Right lobe of liver (tissue), 6 donors: ENCODE measurements at places on chromosomes 2 and 18. TPM values are rescaled to one million over a fixed set of nuclear protein-coding genes. Genes with fewer than 3 reads are reported as not detected.

Gene PKDCC
- total RNA-seq = 11.0 TPM

DNA sequence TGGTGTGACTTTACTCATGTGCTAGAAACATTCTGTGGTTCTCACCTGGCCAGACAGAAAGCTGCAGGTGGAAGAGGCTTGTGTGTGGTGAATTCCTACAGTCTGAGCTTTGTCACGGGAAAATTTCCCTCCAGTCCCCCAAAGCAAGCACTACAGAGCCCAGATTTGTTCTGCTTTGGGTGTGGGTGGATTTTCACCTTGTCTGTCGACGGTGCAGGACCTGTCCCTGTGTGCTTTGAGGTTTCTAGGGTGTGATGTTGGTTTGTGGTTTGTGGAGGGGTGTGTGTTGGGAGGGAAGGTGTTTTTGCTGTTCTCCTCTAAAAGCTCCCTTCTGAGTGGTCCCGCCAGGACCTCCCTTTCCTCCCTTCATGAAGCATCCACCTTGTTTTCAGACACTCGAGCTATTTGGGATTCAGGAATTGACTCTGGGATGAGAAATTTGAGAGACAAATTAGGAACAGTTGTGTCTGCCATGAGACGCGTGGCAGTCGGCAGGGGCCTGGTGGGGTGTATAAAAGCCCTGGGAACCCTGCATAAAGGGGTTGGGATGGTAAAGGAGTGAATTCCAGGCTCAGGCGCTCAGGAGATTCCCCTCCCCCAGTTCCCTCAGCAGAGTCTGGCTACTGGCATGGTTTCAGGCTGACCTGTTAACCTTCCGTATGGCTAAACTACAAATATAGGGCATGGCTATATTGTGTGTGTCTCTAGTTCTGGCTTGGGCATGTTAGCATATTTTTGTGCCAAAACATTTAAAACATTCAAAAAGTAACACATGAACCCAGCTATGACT is 65.5 kb downstream of the DGKD start:
- H3K4me1 ChIP-seq = no peaks in the 10 kb centered on the region
- H3K36me3 ChIP-seq = no peaks in the 10 kb centered on the region
- no peak overlapping the region for H3K4me3 ChIP-seq
- no peaks in the 10 kb centered on the region for H3K27me3 ChIP-seq

DNA sequence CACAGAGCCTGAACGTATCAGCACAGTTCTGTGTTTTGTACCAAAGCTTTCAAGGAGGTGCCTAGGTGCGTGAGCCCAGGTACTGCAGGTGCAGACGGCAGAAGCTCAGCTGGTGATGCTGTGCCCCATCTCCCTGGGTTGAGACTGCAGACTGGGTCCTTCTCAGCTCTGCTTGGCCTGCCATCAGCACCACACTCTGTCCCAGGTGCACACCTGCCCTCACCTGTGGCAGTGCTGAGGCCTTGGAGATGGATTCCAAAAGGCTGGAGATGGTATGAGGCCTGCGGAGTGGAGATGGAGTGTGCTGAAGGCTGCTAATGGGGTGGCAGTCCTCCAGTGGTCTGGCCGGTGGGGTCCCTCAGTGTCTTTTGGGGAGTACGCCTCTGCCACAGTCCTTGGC is 9.3 kb downstream of the LDLRAD4 start:
- no peaks in the 10 kb centered on the region for H3K36me3 ChIP-seq
- no peak overlapping the region for H3K4me3 ChIP-seq
- H3K27ac ChIP-seq = no peak overlapping the region
- no peak for DNase-seq
- H3K4me1 ChIP-seq = peaks cover 7% of the 10 kb centered on the region
- H3K27me3 ChIP-seq = no peaks in the 10 kb centered on the region

GRCh38 chr2:52113338-52113737 is 1081.4 kb upstream of the NRXN1 start:
- no peaks in the 10 kb centered on the region for H3K27me3 ChIP-seq
- no peaks in the 10 kb centered on the region for H3K4me1 ChIP-seq
- DNase-seq = no peak
- no peak overlapping the region for H3K27ac ChIP-seq

DNA sequence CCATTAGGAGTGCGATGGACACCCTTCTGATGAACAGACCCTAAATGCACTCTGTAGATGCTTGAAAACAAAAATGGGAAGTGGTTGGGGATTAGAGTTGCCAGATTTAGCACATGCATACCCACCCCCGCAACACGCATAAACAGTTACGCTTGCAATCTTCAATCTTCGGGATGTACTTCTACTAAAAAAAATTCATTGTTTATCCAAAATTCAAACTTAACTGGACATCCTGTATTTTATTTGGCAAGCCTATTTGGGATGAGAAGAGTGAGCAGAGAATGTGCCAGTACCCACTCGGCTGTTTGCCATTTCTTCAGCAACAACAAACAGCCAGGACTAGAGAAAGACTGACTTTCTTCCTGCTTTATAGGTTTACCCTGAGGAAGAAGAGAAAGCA is 18.4 kb downstream of the KIAA2012 start:
- no peak overlapping the region for H3K4me3 ChIP-seq
- DNase-seq = no peak
- no peaks in the 10 kb centered on the region for H3K27me3 ChIP-seq

- no peaks in the 10 kb centered on the region for H3K36me3 ChIP-seq
- no peaks in the 10 kb centered on the region for H3K27me3 ChIP-seq
- no peak overlapping the region for H3K27ac ChIP-seq
- H3K4me3 ChIP-seq = no peak overlapping the region
- no peaks in the 10 kb centered on the region for H3K4me1 ChIP-seq
Observed at GRCh38 chr2:205245652-205246051, 436.6 kb upstream of the NRP2 start.

Gene ACAA2
- 644 TPM for total RNA-seq

GRCh38 chr2:96955762-96956161 is 30.6 kb downstream of the FAM178B start:
- H3K27me3 ChIP-seq = no peaks in the 10 kb centered on the region
- no peak overlapping the region for H3K27ac ChIP-seq
- no peak for DNase-seq
- H3K4me3 ChIP-seq = no peak overlapping the region

Gene GCG
- total RNA-seq = not detected

Gene NYAP2
- not detected for total RNA-seq

Gene SKA1
- total RNA-seq = not detected

Gene EIF4E2
- 42.3 TPM for total RNA-seq

Gene PLGLB2
- 562 TPM for total RNA-seq

- H3K27ac ChIP-seq = no peak overlapping the region
- H3K4me1 ChIP-seq = no peaks in the 10 kb centered on the region
- no peak overlapping the region for H3K4me3 ChIP-seq
- no peaks in the 10 kb centered on the region for H3K27me3 ChIP-seq
Observed at GRCh38 chr2:122525336-122525735, 769.9 kb downstream of the TSN start.

- no peaks in the 10 kb centered on the region for H3K27me3 ChIP-seq
- H3K27ac ChIP-seq = no peak overlapping the region
- no peak overlapping the region for H3K4me3 ChIP-seq
- no peaks in the 10 kb centered on the region for H3K36me3 ChIP-seq
Observed at GRCh38 chr2:51778806-51779205, 746.9 kb upstream of the NRXN1 start.

- no peak overlapping the region for H3K27ac ChIP-seq
- no peak overlapping the region for H3K4me3 ChIP-seq
- no peak for DNase-seq
- H3K4me1 ChIP-seq = peaks cover 15% of the 10 kb centered on the region
- H3K36me3 ChIP-seq = no peaks in the 10 kb centered on the region
Observed at GRCh38 chr2:135636982-135637381, 104.7 kb upstream of the UBXN4 start.

Gene SLC8A1
- total RNA-seq = 3.3 TPM

Gene C2orf81
- total RNA-seq = 0.18 TPM

- H3K36me3 ChIP-seq = no peaks in the 10 kb centered on the region
- H3K4me3 ChIP-seq = no peak overlapping the region
- H3K27ac ChIP-seq = no peak overlapping the region
- H3K4me1 ChIP-seq = no peaks in the 10 kb centered on the region
- no peaks in the 10 kb centered on the region for H3K27me3 ChIP-seq
Observed at GRCh38 chr2:64151476-64151875, 7.3 kb upstream of the PELI1 start.

GRCh38 chr2:207176247-207176646 is 10.5 kb upstream of the KLF7 start:
- H3K27me3 ChIP-seq = no peaks in the 10 kb centered on the region
- no peaks in the 10 kb centered on the region for H3K36me3 ChIP-seq
- H3K27ac ChIP-seq = no peak overlapping the region
- H3K4me1 ChIP-seq = no peaks in the 10 kb centered on the region
